ENCODE measurements at places on chromosomes 2 and 18. TPM values are rescaled to one million over a fixed set of nuclear protein-coding genes. Genes with fewer than 3 reads are reported as not detected.

NEURL3 gene
- polyA plus RNA-seq, result not detected

STARD6 gene
- polyA plus RNA-seq, result not detected

TNS1 gene
- polyA plus RNA-seq, result not detected

HRH4 gene
- not detected for polyA plus RNA-seq

DNA sequence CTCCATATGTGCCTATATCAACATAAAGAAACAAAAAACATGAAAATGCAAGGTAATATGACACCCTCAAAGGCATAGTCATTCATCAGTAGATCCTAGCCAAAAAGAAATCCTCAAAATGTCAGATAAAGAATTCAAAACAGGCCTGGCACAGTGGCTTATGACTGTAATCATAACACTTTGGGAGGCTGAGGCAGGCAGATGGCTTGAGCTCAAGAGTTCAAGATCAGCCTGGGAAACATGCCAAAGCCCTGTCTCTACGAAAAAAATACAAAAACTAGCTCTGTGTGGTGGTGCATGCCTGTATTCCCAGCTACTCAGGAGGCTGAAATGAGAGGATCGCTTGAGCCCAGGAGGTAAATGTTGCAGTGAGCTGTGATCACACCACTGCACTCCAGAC lies 284.6 kb upstream of the KLHL29 start:
- H3K36me3 ChIP-seq, result no peaks in the 10 kb centered on the region
- no peaks in the 10 kb centered on the region for H3K4me1 ChIP-seq
- no peak overlapping the region for H3K4me3 ChIP-seq
- H3K27me3 ChIP-seq, result no peaks in the 10 kb centered on the region
- DNase-seq, result no peak
- H3K27ac ChIP-seq, result no peak overlapping the region

GAREM2 gene
- polyA plus RNA-seq, result 0.42 TPM

- no peaks in the 10 kb centered on the region for H3K36me3 ChIP-seq
- H3K4me1 ChIP-seq, result no peaks in the 10 kb centered on the region
- no peak overlapping the region for H3K4me3 ChIP-seq
- no peak for DNase-seq
Observed at GRCh38 chr18:1018181-1018681, 113.6 kb downstream of the ADCYAP1 start.

GRCh38 chr2:30254685-30255001 lies 23.3 kb downstream of the LBH start:
- H3K4me3 ChIP-seq, result no peak overlapping the region
- no peak for DNase-seq
- no peaks in the 10 kb centered on the region for H3K27me3 ChIP-seq
- H3K36me3 ChIP-seq, result peaks cover 40% of the 10 kb centered on the region

DNA sequence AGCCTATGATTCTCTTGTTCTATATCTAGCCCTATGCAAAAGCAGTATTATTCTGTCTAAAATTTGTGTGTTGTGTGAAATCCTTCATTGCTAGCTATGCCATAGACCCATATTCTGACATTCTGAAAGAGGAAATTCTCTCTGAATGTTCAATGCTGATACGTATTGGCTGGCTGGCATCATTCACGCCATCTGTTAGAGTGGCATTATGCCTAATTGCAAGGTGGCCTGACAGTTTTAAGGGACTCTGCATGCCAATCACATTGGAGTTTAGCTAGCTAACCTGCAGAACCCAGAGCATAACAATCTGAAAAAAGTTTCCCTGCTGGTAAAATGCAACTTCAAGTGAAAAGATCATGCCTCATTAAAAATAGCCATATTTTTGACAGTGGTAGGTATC lies 316.0 kb downstream of the SOX11 start:
- H3K36me3 ChIP-seq, result no peaks in the 10 kb centered on the region
- no peak overlapping the region for H3K4me3 ChIP-seq
- no peaks in the 10 kb centered on the region for H3K4me1 ChIP-seq
- H3K27ac ChIP-seq, result no peak overlapping the region
- no peak for DNase-seq
